ENCODE measurements at places on chromosomes 1 and 21.

- DNase-seq: no peak
These were observed 58.0 kb downstream of the PUM1 start for GRCh38 chr1:31007462-31007991.

DNA sequence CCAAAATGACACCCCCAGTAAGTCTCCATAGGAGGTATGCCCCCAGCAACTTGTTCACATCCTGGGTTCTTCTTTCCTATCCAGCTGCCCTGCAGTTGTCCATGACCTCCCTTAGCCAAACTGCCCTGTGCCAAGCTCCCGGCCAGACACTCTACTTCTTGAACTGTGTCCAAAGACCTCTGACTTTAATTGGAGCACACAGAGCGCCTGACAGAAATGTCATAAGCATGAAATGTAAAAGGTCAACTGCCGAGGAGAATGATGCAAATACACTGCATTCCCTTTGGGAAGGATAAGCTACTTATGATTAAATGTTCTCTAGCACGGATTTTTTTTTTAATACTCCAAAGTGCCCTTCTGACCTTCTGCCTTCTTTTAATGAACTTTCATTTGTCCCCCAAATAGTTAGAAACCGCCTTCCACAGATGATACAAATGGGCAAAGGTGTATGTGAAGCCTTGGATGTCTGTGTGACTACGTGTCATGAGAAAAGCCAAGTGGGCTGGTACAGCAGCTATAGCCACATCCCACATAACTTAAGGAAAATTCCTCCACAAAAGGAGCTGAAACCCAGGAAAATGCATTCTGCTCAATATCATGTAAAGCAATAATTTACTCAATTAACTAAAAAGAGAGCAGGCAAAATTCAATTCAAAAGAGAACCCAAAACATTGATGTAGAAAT lies 26.8 kb downstream of the PALMD start:
- DNase-seq: no peak

GRCh38 chr1:53371121-53371666 lies 43.3 kb upstream of the LRP8 start:
- DNase-seq: no peak

DNA sequence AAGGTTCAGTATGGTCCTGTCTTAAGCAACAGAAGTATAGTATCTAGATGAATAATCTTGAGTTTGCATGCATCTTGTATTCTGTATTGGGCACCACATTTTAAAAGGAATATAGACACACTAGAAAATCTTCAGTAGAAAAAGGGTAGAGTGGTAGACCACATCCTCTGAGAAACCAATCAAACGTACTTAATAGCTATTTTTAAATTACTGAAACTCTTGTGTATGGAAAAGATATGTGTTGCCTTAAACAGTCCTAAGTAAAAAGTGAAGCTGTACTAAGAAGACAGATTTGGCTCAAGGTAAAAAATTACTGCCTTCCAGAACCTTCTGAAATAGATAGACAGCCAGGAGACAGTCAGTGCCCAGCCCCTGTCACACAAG lies 3.1 kb downstream of the CTXND2 start:
- no peak for DNase-seq

DNA sequence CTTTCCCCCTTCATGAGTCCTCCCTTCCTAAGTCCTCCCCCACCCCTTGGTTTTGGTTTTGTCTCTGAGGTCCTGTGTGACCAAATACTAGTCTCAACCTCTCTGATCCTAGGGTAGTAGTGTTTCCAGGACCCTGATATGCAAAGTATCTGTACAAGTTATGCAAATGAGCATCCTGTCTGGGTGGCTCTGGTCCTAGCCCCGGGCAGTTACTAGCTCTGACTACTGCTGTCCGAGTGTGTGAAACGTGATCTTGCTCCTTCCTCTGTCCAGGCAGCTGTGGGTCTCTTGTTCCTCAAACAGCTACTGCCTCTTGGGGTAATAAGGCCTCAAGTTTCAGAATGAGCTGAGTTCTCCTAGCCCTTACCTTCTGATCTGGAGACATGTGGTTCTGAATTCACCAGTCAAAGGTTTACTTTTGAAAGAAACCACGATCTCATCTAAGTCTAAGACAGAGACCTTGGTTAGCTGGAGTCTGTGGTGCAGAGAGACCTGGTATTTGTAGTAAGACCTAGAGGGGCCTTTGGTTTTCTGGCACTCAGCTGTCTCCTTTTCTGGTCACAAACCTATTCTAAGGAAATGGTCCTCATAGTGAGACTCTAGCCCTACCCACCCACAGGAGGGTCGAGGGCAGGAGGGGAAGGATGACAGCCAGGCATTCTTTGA lies 31.0 kb upstream of the IL19 start:
- DNase-seq: no peak

- no peak for DNase-seq
These were observed 19.5 kb upstream of the PADI3 start for GRCh38 chr1:17229379-17229778.

DNA sequence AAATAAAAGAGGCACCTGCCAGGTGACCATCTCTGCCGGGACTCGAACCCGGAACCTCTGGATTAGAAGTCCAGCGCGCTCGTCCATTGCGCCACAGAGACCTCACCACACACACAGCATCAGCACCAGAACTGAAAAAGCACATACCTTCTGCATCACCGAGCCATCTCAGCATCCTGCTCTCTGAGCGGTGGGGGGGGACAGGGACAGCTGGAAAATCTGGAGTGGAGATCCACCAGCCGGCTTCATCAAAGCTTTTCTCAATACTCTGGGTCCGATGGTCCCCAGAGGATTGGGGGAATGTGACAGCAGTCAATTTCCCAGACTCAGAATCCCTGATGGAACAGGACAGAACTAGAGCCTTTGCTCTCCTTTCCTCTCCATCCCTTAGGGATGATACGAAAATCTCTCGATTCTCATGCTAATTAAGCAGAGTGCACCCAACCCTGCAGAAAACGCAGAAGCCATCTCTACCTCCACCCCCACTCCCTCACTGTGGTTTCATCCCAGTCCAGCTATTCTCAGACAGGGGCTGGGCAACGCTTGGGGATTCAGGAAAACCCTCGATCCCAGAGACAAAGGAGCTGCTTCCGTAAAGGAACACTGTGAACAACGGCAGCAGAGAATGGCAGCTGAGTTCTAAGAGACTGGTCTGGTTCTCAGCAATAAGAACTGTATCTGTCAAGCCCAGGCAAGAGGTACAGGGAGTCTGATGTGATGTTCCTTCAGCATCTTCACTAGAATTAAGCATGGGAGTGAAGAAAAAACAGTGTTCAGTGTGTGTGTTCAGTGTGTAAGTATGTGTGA lies 29.6 kb upstream of the CADM3 start:
- DNase-seq: no peak

DNA sequence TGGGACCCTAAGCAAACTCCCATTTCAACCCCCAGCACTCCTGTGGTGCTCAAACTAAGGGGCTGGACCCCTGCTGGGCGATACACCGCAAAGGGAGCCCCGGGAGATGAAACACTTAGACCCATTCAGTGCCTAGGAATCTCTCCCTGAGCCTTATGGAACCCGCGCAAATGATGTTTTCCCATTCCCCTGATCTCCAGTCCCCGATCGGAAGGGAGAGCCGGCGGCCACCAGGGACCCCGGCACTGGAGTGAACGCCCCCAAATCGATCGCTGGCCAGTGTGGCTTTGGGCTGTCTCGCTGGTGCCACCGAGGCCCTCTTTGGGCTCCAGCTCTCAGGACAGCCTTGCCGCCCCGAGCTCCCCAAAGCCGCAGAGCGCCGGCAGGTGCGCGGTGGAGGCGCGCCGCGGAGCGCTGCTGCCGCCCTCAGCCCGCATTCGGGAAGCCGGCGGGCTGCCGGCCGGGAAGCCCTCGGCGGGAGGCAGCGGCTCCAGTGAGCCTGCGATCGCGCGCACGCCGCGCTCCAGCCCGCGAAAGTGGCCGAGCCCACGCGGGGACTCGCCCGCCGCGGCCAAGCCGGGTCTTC lies 1.1 kb downstream of the PLXNA2 start:
- DNase-seq: no peak

- DNase-seq: no peak
These were observed 4.2 kb downstream of the SLAMF7 start for GRCh38 chr1:160743266-160743665.

DNA sequence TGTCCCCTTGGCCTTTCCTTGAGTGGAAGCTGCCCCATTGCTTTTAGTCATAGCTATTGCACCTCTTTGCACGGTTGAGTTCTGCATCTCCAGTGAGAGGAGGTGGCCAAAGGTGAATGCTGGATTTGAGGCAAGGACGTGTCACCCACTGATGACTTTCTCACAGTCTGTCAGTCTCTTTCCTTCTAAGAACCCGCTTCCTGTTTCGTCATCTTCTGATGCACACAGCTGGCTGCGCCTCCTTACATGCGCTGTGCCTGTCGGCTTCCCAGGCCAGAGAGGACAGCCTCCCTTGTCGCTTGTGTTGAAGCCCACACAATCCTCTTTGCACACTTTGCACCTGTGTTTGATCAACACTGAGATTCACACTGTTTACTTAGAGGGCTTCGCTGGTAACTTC lies 41.8 kb upstream of the PWP2 start:
- DNase-seq: peak; percentile 61

GRCh38 chr1:155001425-155001674 lies 1.3 kb upstream of the ZBTB7B start:
- no peak for DNase-seq
